ENCODE measurements at places on chromosomes 4 and X. TPM values are rescaled to one million over a fixed set of nuclear protein-coding genes. Genes with fewer than 3 reads are reported as not detected.

DNA sequence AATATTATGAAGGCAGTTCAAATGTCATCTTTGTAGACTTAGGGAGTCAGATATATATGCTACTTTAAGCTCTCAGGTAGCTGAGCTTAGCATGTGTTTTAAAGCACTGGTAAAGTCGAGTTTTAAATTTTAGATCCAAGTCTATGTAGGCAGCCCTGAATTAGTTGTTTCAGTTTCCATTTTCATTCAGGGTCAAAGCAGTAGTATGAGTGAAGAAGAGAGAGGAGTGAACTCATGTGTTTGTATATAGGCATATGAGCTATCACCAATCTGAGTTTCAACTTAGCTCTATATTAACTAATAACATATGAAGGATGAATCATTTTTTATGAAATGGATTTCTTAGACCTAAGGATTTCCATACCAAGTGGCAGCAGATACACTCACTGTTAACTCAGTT is 1353.4 kb downstream of the FSTL5 start:
- DNase-seq, result no peak

- DNase-seq, result no peak
Observed at GRCh38 chrX:109403922-109404321, 78.0 kb downstream of the GUCY2F start.

DNA sequence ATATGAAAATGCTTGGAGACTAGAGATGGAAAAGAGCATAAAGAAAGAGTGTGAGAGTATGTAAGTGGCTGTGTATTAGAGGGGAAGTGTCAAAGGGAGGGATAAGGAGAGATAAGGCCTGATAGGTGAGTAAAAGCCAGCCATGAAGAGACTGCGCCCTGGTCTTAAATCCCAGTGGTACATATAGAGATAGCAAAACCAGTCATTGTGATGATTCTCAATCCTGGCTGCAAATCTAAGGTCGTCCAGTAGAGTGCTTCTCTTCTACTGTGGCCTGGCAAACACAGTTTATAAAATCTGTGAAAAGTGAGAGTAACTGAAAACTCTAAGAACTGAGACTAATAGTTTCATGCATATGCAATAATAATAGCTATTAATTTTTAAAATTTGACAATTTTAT is 86.9 kb downstream of the MAB21L2 start:
- no peak for DNase-seq

DNA sequence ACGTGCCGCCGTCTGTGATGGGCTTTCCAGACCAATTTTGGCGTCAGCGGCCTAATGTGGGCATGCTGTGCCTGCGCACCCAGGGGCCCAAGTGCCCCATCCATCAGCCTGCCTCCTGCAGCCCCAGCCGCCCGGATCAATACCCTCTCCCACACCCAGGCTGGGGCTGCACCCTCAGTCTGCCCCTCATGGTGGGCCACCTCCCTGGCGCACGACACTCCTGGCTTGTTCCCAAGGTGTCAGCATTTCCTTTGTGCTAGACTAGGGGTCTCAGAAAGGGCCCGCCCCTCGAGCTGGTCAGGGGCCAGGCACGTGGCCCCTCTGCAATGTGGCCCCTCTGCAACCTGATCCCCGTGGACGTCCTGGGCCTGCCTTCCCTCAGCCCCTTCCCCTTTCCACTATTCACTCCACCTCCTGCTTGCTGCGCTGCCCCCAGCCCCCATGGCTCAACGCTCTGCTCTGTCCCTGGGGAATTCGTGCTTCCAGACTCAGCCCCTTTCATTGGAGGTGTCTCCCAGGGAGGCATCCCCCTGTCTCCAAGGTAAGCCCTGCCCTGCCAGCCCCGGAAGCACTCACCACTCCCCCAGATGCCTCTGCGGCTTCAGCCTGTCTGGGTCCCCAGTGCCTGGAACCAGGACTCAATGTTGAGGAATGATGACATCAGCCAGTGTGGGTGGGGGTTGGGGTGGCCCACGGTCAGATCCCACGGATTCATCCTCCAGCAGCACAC is 130.8 kb downstream of the HMX1 start:
- DNase-seq, result no peak

Gene UBE2D3
- polyA plus RNA-seq, result 273 TPM
